ENCODE measurements at places on chromosomes 3 and 15. TPM values are rescaled to one million over a fixed set of nuclear protein-coding genes. Genes with fewer than 3 reads are reported as not detected.

The SLC28A1 gene
- total RNA-seq: not detected

The CFAP20DC gene
- total RNA-seq: not detected

The HRG gene
- total RNA-seq: not detected

The STARD5 gene
- 10.1 TPM for total RNA-seq

The PRICKLE2 gene
- not detected for total RNA-seq

GRCh38 chr3:44125246-44125645 is 116.4 kb upstream of the TOPAZ1 start:
- DNase-seq: no peak

DNA sequence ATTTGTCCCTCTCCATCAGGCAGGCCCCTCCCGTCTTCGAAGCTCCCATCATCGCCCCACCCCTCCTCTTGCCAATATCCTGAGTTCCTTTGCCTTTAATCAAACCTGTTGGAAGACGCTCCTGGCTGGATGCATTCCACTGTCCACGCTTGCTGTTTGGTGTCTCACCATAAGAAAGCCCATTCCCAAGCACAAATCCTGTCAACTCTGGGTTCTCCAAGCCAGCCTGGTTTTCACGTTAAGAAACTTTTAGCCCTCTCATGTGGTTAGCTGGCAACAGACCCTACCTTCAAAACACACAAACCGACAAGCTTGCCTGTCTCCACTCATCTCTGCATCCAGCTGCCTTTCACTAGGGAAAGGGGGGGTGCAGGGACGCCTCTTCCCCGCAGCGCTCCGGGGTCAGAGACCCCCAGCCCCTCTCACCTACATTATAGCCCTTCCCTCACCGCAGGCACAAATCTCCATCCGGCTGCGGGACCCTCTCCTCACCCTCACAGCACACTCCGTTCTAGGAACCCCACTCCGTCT is 1.1 kb downstream of the GORASP1 start:
- peak; percentile 19 for DNase-seq

- DNase-seq: no peak
These were observed 467.4 kb downstream of the GRM7 start for GRCh38 chr3:7328339-7328738.

- DNase-seq: no peak
These were observed 5.6 kb downstream of the SPSB4 start for GRCh38 chr3:141056751-141057171.

DNA sequence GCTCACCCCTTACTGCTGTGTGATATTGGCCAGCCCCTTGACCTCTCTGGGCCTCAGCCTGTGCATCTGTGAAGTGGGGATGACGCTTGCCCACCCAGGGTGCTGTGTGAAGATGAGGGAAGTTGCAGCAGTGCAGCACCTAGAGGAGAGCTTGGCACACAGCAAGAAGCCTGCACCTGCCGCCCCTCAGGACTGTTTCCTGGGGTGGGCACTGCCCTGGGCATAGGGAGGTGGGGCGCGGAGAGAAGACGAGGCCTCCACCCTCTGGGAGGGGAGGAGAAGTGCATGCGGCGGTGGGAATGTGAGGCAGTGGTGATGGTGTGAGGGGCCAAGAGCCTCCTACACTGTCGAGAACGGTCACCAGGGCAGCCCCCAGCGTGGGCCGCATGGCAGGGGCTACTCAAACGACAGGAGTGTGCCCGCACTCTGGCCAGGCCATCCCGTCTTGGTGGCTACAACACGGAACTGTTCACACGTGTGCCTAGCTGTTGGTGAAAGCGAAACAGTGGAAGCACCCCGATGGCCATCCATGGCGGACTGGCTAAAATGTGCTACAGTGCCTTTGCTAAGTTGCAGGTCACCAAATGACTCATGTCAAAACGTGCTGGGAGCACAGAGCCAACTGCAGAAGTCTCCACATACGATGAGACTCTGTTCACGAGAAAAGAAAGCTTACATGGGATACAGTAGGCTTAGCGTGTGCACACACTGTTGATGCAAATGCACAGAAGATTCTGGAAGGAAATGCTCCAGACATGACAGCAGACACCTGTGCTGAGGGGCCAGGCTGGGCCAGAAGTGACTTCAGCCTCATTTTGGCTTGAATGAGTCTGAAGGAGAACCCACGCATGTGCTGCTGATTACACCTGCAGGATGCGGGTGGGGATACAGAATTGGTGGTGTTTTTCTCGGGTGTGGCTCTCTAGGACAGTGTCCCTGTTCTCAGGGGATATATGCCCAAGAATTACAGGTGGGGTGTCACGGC is 40.4 kb upstream of the IQSEC1 start:
- no peak for DNase-seq

DNA sequence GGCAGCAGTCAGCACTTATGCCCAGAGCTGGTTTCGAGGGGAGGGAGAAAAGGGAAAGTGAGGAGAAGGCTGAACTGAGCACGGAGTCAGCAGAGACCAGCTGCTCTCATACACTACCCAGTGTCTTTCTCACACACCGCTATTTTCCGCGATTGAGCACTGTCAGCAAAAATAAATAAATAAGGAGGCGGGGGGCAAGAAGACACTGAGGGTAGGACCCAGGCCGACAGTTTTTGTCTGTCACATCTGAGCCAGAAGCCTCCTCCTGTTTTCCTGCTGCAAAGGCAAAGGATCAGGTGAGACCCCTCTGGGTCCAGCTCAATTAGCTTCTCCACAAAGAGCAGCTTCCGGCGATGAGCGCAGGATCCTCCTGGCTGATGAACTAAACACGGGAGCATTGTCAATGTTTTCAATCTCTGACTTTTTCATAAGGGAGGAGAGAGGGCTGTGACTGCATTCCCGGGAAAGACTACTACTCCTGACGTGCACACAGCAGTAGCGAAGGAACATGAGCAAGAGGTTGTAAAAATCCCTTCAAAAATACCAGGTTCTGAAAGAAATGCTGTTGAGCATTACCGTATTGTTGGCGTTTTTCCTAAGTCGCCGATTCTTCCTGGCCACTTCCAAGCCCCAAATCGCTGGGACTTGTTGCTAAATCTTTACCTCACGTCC is 1.3 kb downstream of the FRMD5 start:
- peak; percentile 6 for DNase-seq

DNA sequence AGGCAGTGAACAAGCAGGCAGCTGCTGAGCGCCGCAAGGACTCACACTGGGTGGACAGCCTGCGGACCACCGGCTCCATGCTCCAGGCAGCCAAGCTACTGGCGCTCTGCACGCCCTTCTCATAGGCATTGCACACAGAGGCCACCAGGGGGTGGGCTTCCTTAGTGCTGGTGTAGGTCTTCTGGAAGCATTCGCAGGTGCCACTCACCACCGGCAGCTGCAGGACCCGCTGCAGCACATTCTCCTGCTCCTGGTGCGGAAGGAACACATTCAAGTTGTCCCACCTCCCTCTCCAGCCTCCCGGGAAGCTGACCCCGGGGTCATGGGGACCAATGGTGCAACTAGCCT is 6.0 kb downstream of the PLIN1 start:
- DNase-seq: no peak

DNA sequence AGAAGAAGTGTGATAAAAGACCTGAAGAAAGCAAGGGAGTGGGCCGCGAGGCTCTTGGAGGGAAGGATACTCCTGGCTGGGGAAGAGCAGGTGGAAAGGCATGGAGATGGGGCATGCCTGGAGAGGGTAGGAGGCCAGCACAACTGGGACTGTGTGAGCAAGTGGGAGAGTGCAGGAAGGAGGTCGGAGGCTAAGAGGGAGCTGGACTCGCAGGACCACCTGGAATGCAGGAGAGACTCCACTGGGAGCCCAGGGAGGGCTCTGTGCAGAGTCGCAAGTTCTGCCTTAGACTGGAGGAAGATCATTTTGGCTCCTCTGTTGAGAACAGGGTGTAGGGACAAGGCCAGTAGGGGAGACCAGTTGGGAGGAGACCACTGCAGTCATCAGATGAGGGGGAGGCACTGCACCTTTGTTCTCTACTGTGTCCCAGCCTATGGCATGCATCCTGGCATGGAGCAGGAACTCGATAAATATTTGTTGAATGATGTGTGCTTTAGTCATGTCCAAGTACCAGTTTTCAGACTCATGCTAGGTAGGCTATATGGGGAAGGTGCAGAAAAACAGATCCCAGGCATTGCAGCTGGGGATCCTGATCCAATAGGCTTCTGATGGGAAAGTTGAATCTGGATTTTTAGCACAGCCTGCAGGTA is 13.7 kb downstream of the FAM107A start:
- no peak for DNase-seq

GRCh38 chr3:188150982-188151381 is 3.0 kb upstream of the LPP start:
- no peak for DNase-seq

DNA sequence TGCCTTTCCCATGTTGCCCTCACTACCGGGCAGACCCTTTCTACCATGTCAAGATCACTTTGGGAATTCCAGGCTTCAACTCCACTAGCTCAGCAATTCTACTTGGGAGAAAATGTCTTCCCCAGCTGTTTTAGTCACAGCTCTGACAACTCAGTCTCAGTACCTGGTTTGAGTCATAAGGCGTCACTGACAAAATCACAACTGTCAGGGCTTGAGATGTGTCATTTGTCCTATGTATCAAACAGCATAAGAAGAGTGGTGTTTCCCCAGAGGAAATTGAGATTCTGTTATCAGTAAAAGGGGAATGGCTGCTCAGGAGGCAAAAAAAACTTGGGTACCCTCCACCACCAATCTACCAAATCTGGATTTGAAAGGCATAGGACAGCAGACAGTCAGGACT is 594.9 kb upstream of the SUCLG2 start:
- DNase-seq: no peak

- DNase-seq: no peak
These were observed 43.2 kb upstream of the ZNF148 start for GRCh38 chr3:125418306-125418705.

- no peak for DNase-seq
These were observed 72.6 kb upstream of the NR2E3 start for GRCh38 chr15:71737761-71738160.

- DNase-seq: peak; percentile 18
These were observed 121.9 kb upstream of the MEF2A start for GRCh38 chr15:99443768-99444446.
